ENCODE measurements at places on chromosomes 2 and 18.

DNA sequence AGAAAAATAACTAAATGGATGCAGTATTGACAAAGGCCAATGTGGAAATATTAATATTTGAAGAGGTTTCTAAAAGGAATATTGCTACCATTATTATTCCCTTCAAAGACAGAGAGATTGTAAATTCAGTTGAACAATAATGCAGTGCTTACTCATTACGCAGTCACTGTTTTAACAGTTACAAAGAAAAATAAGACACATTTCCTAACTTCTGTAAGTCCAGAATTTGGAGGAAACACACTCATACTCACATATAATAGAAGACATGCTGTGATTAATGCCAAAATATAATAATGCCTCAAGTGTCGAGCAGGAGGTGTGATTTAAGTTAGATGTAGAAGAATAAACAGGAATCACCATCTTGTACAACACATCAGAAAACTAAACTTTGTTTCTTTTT, 389.2 kb downstream of the FBXO15 start:
- no peak for DNase-seq

DNA sequence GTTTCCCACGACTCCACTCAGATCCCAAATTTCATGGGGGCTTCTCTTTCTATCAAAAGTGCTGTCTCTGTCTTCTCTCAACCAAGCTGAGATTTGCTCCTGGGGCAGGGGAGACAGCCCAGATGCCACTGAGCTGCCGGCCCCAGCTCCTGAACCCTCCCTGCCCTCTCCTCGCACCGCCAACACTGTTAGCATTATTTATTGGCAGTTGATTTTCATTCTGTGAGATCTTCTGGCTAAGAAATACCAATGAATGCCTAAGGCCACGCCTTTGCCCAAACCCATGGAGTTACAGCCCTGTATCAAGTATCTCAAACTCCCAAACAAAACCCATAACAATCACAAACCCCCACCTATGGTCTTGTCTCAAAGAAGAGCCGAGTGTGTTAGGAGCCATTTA, 153.0 kb upstream of the TWIST2 start:
- no peak for DNase-seq

- DNase-seq: no peak
Observed at GRCh38 chr18:75116809-75117208, 92.1 kb downstream of the PTGR3 start.

DNA sequence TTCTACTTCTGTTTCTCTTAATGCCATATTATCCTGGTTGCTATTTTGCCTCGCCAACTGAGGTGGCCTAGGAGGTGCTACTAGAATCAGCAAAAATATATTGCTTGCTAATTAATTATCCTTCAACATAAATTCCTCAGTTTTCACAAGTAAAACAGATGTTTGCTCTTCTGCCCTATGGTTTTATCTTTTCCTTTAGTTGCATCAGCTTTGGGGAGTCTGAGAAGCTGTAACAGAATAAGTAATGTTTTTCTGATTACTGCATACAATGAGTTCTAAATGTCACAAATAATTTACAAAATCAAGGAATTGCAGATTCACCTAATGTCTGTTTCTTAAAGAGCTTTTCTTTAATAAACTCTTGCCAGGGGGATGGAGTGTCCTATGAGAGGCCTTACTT, 36.7 kb downstream of the GULP1 start:
- DNase-seq: no peak

DNA sequence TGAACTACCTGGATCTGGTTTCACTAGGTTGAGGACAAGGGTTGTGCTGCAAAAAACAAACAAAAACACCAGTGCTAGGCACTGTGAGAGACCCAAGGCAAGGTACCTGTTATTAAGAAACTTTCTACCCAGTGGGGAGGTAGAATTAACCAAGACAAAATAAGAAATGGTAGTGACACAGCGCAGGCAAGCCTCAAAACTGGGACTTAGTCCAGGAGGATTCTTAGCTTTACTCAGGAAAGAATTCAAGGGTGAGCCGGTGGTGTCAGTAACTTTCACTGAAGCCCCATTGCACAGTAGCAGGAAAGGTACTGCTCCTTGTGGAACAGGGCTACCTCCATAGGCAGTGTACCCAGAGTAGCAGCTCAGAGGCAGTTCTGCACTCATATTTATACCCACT, 131.6 kb downstream of the SCG2 start:
- no peak for DNase-seq

- DNase-seq: no peak
Observed at GRCh38 chr18:6681331-6681875, 48.1 kb upstream of the ARHGAP28 start.
